ENCODE measurements at places on chromosomes 1 and 21.

DNA sequence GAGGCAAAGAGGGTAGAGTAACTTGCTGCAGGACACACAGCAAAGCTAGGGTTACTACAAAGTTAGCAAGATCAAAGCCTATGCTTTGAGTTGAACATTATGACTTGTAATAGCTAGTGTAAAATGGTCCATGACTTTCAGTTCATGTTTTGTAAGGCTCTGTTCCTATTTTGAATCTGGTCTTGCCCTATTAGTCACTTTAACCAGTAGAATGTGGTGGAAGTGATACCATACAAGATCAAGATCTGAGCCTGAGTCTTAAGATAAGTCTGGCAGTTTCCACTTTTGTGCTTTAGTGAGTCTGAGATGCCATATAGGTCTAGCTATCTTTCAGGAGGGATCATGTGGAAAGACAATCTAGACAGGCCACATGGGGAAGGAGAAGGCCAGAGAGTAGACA, 282.1 kb upstream of the BRINP3 start:
- no peak for DNase-seq

DNA sequence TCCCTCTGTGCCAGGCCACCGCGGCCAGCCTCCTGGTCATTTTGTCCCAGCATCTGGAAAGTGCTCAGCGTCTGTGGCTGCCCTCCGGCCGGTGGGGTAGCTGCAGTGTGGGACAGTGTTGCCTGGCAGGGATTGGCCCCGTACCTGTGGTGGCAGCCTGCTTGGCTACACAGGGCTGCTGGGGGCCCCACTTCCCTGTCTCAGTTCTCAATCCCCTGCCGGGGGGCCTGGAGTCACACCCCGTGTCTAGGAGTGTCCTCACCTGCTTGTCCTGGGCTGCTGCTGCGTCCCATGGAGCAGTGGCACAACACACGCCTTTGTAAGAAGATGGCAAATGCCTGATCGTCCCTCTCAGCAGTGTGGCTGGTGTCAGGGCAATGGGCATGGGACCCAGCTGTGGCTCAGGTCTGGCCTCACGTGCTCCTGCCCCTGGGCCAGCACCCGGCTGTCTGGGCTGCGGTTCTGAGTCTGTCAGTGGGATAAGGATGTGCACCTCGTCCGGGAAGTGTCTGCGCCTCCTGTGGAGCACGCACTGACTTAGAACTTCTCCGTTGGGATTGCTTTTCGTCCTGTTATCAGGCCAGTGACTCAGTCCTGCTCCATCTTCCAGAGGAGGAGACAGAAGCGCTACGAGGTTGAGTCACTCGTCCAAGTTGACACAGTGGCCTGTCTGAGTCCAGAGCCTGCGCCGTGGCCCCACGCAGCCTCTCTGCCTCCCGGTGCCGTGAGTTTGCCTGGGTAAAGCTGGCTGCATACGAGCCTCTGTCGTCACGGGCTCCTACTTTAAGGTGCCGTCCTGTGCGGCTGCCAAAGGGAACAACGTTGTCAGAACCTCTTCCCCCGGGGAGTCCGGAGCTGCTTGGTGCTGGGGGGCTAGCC, 41.0 kb downstream of the CRYAA start:
- no peak for DNase-seq

DNA sequence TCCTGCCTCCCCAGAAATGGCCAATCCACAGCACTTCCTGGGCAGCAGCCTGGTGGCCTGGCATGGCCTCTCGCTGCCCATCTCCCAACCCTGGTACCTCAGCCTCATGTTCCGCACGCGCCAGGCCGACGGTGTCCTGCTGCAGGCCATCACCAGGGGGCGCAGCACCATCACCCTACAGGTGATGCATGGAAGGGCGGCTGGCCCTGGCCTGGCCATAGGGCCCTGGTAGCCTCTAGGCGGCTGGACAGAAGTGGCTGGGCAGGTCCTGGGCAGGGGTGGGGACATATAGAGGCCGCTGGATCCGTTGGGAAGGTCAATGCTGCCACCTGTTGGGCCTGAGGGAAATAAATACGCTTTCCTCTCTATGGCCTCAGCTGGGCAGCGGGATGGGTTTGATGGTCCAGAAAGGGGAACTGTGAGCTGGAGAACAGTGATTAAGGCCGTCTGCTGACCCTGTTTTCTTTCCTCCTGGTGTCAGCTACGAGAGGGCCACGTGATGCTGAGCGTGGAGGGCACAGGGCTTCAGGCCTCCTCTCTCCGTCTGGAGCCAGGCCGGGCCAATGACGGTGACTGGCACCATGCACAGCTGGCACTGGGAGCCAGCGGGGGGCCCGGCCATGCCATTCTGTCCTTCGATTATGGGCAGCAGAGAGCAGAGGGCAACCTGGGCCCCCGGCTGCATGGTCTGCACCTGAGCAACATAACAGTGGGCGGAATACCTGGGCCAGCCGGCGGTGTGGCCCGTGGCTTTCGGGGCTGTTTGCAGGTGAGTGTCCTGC, 14.4 kb downstream of the CELSR2 start:
- peak; percentile 77 for DNase-seq

- DNase-seq = no peak
These were observed 1.4 kb upstream of the TNFRSF1B start for GRCh38 chr1:12165342-12165741.

GRCh38 chr1:76959556-76959955, 92.3 kb downstream of the ST6GALNAC5 start:
- DNase-seq = no peak

GRCh38 chr1:233190987-233191386, 104.5 kb downstream of the PCNX2 start:
- no peak for DNase-seq

Data from stimulated activated CD4-positive, alpha-beta T cell treated with anti-CD3 and anti-CD28 coated beads, Interleukin-15, amount 100 ng/mL, for 1 hour (primary cell).